ENCODE measurements at places on chromosomes 16 and 17. TPM values are rescaled to one million over a fixed set of nuclear protein-coding genes. Genes with fewer than 3 reads are reported as not detected.

The KCNH4 gene
- not detected for total RNA-seq

The AXIN2 gene
- 1.8 TPM for total RNA-seq

The KCNJ2 gene
- 0.49 TPM for total RNA-seq

The ABCA5 gene
- 4.6 TPM for total RNA-seq

The HIGD1B gene
- not detected for total RNA-seq

The MSLN gene
- 15.0 TPM for total RNA-seq

The GPT2 gene
- total RNA-seq = 23.1 TPM

The KCNH6 gene
- total RNA-seq = not detected

The CES1 gene
- total RNA-seq = 0.16 TPM

The JPH3 gene
- not detected for total RNA-seq

The VKORC1 gene
- total RNA-seq = 229 TPM

The DLX4 gene
- total RNA-seq = not detected

The KRTAP29-1 gene
- total RNA-seq = not detected

All from mesangial cell (primary cell).